ENCODE measurements at places on chromosomes 1 and 21. TPM values are rescaled to one million over a fixed set of nuclear protein-coding genes. Genes with fewer than 3 reads are reported as not detected.

The NPL gene
- total RNA-seq = 2.0 TPM

- no peaks in the 10 kb centered on the region for H3K27me3 ChIP-seq
- H3K27ac ChIP-seq = no peak overlapping the region
- no peak overlapping the region for H3K4me3 ChIP-seq
- peaks cover 7% of the 10 kb centered on the region for H3K36me3 ChIP-seq
- no peak for DNase-seq
Measured at GRCh38 chr21:41222247-41223068, 54.5 kb downstream of the BACE2 start.

DNA sequence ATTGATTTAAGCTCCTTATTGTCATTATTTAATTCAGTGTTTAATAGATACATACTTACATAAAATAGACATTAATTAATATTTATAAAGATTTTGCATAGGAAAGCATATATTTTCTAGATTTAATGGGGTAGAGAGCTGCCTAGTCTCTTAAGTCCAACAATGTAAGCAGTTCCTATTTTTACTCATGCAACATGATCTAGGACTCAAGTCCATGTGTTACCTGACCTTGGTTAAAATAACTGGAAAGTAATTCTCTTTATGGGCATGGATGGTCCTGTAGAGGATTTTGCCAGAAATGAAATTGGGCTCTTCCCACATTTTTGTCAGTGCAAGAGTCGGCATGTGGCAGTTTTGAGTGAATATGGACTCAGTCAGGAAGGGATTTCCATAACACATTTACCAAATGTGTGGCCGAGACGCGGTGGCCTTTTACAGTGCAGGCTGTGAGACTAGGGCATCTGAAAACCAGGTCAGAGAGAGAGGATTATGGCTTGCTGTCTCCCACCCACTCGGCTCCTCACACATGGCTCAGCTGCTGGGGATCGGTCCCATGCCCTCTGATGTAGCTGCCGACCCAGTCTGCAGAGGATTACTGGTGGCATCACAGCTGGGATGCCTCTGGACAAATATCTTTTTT, 6.2 kb upstream of the KIF1B start:
- no peaks in the 10 kb centered on the region for H3K36me3 ChIP-seq
- H3K4me1 ChIP-seq = no peaks in the 10 kb centered on the region
- DNase-seq = no peak

GRCh38 chr1:39490596-39491145, 765 bp upstream of the BMP8A start:
- H3K27me3 ChIP-seq = peaks cover 40% of the 10 kb centered on the region
- H3K4me1 ChIP-seq = peaks cover 5% of the 10 kb centered on the region
- H3K4me3 ChIP-seq = peak overlapping the region; percentile 50
- DNase-seq = no peak

GRCh38 chr1:89064632-89065031, 376 bp downstream of the GBP1 start:
- H3K27ac ChIP-seq = no peak overlapping the region
- H3K36me3 ChIP-seq = no peaks in the 10 kb centered on the region
- DNase-seq = no peak
- H3K27me3 ChIP-seq = no peaks in the 10 kb centered on the region

The TFF3 gene
- total RNA-seq = 40.1 TPM

The AQP10 gene
- 0.96 TPM for total RNA-seq

The CD164L2 gene
- total RNA-seq = not detected

GRCh38 chr1:48039088-48040054, 42.2 kb upstream of the TRABD2B start:
- no peak overlapping the region for H3K4me3 ChIP-seq
- no peak for DNase-seq
- peak overlapping the region; percentile 66 for H3K27ac ChIP-seq
- H3K4me1 ChIP-seq = peaks cover 58% of the 10 kb centered on the region
- H3K27me3 ChIP-seq = peaks cover 10% of the 10 kb centered on the region

- H3K4me1 ChIP-seq = no peaks in the 10 kb centered on the region
- H3K4me3 ChIP-seq = no peak overlapping the region
- H3K27me3 ChIP-seq = peaks cover 6% of the 10 kb centered on the region
- DNase-seq = no peak
- H3K36me3 ChIP-seq = no peaks in the 10 kb centered on the region
Measured at GRCh38 chr1:55725378-55725777, 510.2 kb upstream of the USP24 start.

DNA sequence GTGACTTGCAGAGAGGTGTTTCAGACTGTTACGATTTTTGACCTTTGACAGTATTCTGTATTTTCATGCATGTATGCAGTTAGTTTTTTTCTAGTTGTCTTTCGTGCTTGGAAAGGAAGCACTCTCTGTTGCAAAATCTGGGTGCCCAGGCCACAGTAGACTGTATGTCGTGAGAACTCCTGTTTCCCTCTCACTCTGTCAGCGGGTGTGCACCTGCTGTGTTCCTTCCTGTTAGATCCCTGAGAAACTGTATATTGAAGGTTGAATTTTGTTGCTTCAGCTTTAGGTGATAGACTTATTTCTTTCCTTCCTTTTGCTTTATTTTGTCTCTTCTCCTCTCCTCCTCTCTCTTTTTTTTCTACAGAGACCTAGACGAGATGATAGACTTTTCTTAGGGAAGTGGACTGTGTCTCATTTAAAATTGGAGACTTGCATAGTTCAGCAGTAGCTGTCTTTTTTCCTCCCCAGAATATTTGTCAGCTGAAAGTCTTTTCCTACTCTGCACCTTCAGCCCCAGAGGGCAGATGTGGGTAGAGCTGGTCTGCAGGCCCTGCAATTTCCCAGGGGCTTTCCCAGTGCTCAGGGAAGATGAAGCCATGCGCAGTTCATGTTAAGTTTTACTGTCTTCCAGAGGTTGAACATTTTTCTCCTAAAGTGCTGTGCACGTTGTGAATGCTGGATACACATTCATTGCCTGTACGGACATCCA, 1.4 kb downstream of the TRAPPC10 start:
- peak overlapping the region; percentile 90 for H3K27ac ChIP-seq
- no peak for DNase-seq
- H3K4me3 ChIP-seq = peak overlapping the region; percentile 76
- H3K36me3 ChIP-seq = no peaks in the 10 kb centered on the region
- H3K4me1 ChIP-seq = peaks cover 19% of the 10 kb centered on the region

DNA sequence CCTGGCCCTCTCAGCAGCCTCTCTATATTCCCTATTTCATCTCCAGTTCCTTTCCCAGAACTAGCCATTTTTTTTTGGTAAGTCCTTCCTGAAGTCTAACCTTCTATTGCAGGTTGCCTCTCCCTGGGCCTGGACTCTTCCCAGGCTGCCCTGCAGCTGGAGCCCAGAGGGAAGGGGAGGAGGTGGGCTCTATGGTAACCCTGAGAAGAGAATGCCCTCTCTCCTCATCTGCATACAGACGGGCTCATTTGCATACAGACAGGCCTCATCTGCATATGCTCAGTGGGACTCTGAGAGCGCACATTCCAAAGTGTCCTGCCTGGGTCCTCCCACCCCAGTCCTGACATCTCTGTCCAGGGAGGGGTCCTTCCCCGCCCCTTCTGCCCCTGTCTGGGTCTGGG, 32.7 kb downstream of the RHBG start:
- H3K4me1 ChIP-seq = no peaks in the 10 kb centered on the region
- no peak for DNase-seq
- no peak overlapping the region for H3K4me3 ChIP-seq
- no peak overlapping the region for H3K27ac ChIP-seq

DNA sequence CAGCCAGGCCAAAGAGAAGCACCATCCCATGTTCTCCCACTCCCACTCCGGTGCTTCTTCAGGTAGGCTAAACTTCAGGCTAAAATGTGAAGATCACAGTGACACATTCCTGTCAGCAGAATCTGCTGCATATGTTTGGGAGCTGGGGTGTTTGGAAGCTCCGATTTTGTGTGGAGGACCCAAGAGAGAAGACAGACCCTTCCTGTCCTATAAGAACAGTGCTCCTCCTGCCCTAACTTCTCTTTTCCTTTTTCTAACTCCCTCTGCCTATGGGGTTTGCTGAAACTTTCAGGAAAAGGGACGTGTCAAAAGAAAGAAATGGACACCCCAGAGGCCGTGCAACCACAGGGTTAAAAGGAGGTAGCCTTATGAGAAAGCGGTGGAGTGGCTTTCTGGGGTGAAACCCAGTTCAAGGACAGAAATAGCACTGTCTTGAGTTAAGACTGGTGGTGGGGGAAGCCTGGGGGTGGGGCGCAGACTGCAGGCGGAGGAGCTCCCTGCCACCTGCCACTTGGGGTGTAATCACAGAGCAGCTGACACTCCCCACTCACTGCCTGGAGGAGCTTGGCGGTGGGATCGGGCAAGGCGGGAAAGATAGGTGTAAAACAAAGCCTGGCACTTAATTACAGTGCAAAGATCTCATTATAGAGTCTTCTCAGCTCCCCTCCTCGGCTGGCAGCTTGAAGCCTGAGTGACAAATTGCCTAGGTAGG, 645 bp upstream of the TLR5 start:
- peaks cover 2% of the 10 kb centered on the region for H3K36me3 ChIP-seq
- peaks cover 17% of the 10 kb centered on the region for H3K4me1 ChIP-seq
- peak overlapping the region; percentile 88 for H3K27ac ChIP-seq

The CD52 gene
- total RNA-seq = 1.8 TPM

DNA sequence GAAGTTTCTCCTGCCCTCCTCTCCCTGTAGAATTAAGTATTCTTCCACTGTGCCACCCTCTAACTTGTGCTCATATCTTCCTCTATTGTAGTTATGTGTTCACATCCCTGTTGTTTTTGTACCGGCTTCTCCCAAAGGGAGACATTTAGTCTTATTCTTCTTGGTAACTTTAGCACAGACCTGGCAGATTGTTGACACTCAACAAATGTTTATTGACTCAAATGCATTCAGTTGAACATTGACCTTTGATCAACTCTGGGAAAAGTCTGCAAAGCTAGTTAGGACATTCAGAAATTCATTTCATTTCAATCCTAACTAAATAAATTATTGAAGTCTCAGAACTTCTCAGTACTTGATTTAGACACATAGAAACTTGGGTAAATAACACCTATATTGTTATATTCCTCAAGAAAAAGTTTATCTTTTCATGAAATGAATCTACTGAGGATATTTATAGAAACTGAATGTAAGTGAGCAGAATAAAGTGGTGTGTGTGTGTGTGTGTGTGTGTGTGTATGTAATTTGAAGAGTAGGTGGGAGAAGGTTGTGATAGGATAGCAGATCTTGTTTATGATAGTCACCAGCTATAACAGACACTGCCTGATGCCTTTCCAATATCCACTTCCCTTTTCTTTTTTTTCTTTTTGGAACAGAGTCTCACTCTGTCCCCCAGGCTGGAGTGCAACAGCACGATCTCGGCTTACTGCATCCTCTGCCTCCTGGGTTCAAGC, 872.4 kb upstream of the CXADR start:
- H3K27ac ChIP-seq = no peak overlapping the region
- no peak for DNase-seq
- no peaks in the 10 kb centered on the region for H3K27me3 ChIP-seq
- peaks cover 5% of the 10 kb centered on the region for H3K4me1 ChIP-seq
- H3K4me3 ChIP-seq = no peak overlapping the region
- no peaks in the 10 kb centered on the region for H3K36me3 ChIP-seq

GRCh38 chr1:13737398-13737797, 37.4 kb downstream of the PRDM2 start:
- peaks cover 3% of the 10 kb centered on the region for H3K36me3 ChIP-seq
- H3K4me3 ChIP-seq = no peak overlapping the region
- H3K27ac ChIP-seq = no peak overlapping the region
- no peak for DNase-seq
- peaks cover 2% of the 10 kb centered on the region for H3K4me1 ChIP-seq

The HRNR gene
- total RNA-seq = not detected

DNA sequence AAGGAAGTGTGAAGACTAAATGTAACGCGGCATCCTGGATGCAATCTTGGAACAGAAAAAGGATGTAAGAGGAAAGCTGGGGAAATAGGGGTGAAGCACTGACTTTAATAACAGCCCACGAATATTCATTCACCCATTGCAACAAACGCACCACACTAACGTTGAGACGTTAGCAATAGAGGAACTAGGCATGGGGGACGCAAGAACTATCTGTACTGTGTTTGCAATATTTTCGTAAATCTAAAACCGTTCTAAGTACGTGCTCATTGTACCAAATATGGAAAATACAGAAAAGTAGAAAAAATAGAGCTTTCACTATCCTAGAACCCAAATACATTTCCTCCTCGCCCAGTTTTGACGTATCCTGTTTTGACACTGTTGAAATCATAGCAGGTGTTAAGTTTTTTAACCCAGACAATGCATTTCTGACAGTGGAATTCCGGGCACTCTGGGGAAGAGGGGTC, 3.9 kb downstream of the LAPTM5 start:
- H3K36me3 ChIP-seq = no peaks in the 10 kb centered on the region
- no peak for DNase-seq
- no peak overlapping the region for H3K4me3 ChIP-seq
- no peak overlapping the region for H3K27ac ChIP-seq
- H3K4me1 ChIP-seq = peaks cover 1% of the 10 kb centered on the region
- H3K27me3 ChIP-seq = peaks cover 11% of the 10 kb centered on the region

DNA sequence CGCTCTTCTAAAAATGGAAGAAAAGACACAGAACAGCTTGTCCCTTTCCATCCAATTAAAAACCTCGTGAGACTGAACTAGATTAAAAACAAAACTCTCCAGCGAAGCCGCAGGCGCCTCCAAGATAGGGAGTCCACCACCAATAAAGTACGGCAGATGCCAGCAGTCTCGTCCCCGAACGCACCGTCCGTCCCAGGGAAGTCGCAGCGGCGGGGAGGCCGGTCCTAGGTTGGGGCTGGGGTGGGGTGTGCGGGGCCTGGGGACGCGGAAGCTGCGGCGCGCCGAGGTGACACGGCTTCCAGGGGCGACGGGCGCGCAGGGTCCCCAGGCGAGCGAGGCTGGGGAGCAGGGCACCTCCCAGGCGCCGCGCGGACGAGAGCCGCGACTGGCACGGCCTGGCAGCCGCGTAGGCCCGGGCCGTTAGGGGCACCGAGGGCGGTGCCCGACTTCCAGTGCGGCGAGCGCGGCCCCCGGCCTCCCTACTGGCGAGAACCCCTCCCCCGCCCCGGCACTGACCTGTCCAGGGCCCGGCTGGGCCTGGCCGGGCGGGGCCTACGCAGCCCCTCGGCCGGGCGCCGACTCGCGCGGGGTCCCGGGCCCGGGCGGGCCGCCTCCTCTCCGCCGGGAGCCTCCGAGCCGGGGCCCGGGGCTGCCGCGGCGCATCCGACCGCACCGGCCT, 28.3 kb upstream of the A3GALT2 start:
- H3K36me3 ChIP-seq = peaks cover 3% of the 10 kb centered on the region
- no peaks in the 10 kb centered on the region for H3K27me3 ChIP-seq
- peaks cover 51% of the 10 kb centered on the region for H3K4me1 ChIP-seq
- H3K27ac ChIP-seq = peak overlapping the region; percentile 90

The TBX15 gene
- total RNA-seq = not detected

The TMEM51 gene
- 14.8 TPM for total RNA-seq

GRCh38 chr1:155981266-155982088, 3.1 kb upstream of the ARHGEF2 start:
- no peaks in the 10 kb centered on the region for H3K36me3 ChIP-seq
- H3K4me3 ChIP-seq = no peak overlapping the region
- peaks cover 44% of the 10 kb centered on the region for H3K4me1 ChIP-seq
- peak overlapping the region; percentile 25 for H3K27ac ChIP-seq
- H3K27me3 ChIP-seq = no peaks in the 10 kb centered on the region

All from progenitor cell of endocrine pancreas (in vitro differentiated cells).